ENCODE measurements at places on chromosomes 2 and 18. TPM values are rescaled to one million over a fixed set of nuclear protein-coding genes. Genes with fewer than 3 reads are reported as not detected.

- no peak for DNase-seq
Measured at GRCh38 chr2:154978244-154978643, 279.7 kb downstream of the KCNJ3 start.

NGEF gene
- not detected for total RNA-seq

DNA sequence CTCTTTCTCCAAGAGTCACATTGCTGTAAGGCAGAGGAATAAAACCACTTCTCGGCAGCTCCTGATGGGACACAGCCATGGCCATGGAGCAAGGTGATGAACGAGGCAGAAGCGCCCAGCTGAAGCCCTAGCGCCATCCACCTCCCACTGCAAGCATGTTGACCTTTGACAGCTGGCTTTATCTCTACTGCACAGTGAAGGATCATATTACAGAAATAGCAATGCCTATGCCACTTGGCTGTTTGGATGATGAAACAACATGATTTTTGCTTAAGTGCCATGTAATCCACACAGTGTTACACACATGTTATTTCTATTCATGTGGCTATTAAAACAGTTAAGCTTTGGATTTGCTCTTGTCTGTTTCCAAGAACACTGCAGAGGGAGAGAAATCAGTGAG lies 167.7 kb downstream of the VAPA start:
- DNase-seq: no peak

- DNase-seq: no peak
Measured at GRCh38 chr18:14104906-14105748, 27.1 kb downstream of the ZNF519 start.

DNA sequence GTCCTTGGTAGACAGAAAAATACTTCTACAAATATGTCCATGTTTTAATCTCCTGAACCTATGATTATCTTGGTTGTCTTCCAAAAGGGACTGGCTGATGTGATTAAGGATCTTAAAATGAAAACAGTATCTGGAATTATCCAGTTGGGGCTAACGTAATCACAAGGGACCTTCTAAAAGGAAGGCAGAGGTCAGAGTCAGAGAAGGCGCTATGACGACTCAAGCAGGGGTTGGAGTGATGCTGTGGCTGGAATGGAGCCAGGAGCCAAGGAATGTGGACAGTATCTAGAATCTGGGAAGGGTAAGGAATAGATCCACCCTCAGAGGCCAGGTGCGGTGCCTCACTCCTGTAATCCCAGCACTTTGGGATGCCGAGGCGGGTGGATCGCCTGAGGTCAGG lies 4.2 kb upstream of the USP14 start:
- no peak for DNase-seq

GRCh38 chr2:105961599-105962146 lies 217.0 kb downstream of the NCK2 start:
- DNase-seq: no peak

DNA sequence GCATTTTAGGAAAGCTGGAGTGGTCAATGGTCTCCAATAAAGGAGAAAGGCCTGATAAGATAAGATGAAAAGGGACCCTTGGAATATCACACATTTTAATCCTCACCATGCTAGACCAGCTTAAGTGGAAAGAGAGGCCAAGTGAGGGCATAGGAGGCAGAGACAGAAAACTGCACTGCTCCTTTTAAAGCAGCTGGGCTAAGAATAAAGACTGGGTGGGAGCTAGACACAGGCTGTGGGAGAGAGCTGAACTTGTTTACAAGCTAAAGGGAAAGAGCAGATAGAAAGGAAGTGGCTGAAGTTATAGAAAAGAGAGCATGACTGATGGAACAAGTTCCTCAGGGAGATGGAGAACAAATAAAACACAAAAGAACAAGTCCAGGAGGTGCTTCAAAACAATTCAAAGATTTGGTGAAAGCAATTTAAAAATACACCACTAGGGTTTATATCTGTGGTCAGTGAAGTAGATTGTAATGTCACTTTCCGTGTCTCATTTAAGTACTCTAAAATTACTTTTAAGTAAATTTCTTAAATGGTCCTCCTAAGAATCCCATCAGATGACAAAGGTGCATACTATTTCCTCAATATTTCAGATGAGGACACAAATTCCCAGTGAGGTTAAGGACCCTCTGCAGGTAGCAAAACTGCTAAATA lies 7.5 kb downstream of the COL5A2 start:
- DNase-seq: no peak

DSG1 gene
- not detected for total RNA-seq

DNA sequence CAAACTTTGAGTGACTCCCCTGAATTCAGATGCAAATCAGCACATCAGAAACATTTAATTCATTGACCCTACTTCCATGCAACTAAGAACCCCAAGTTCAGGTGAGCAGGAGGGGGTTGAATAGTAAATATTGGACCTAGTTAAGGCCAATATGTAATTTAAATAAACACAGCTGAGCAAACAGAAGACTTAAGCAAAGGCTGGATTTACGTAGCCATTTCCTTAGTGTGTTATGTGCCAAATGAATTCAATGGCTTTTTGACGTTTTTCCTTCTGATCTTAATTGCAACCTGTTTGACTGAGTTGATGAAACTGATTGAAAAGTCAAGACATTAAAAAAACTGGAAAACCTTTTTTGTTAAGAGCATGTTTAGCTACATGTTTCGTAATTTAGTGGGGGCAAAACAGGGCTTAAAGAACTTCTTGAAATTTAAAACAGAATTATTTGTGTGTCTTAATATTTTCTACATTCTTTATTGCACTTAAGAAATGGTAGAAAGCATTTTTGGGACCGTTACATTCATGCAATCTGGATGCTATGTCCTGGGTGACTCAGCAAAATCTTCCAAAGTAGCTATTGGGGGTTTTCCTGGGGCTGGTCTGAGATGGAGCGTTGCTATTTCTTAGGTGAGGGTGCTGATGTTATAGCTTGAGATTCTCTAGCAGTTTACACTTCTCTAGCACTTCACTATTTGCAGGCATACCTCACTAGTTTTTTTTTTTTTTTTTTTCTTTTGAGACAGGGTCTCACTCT lies 25.5 kb upstream of the KCNE4 start:
- DNase-seq: no peak

GRCh38 chr18:44916429-44917207 lies 235.9 kb downstream of the SETBP1 start:
- no peak for DNase-seq

DNA sequence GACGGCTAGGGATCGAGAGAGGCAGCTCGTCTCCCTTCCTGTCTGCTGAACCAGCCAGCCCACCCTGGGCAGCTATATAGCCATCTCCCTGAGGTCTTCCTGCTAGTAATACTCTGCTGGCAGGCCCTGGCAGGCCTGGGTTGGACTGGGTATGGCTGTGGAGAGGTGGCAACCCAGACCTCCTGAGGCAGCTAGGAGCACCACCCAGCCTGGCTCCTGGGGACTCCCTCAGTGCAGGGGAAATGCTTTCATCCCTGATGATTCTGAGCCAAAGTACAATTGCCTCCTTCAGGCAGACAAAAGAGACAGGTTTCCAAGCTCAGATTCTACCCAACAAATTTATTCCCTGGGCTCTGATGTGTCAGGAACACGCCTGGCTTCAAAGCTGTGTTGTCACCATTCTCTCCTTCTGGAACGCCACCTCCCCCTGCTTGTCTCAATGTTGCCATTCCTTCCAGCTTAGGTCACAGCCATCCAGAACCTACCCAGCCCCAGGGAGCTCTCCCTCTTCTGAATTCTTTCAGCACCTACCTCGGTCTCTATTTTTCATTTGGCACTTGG lies 4.7 kb upstream of the DNAJB2 start:
- no peak for DNase-seq

DNA sequence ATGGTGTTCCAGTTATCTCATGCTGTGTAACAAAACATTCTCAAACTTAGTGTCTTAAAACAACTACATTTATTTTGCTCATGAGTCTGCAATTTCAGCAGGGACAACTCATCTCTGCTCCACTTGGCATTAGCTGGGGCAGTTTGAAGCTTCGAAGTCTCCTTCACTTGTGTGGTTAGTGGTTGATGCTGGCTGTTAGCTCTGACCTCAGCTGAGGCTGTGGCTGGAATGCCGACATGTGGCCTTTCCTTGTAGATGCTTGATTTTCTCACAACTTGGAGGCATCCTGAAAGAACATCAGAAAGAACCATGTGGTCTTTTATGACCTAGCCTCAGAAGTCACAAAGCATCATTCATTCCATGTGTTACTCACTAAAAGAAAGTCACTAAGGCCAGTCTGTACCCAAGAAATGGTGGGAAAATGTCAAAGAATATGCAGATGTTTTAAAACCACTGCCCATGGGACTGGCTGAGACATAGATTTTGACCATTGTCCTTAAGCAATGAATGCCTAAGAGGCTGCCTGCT lies 3.8 kb upstream of the TMSB10 start:
- DNase-seq: no peak

IL36A gene
- not detected for total RNA-seq

DNA sequence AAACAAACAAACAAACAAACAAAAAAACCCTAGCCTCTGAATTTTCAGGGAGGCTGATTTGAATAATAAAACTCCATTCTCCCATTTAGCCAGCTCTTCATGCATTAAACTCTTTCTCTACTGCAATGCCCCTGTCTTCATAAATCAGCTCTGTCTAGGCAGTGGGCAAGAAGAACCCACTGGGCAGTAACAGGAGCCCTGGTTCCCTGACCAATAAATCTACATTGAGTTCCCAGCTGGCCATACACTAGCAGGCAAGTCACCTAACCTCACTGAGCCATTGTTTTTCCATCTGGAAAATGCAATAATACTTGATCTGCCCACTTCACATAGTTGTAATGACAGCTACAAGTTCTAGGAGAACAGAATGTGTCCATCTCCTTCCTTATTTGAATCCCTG lies 57.6 kb upstream of the YPEL5 start:
- DNase-seq: no peak

DNA sequence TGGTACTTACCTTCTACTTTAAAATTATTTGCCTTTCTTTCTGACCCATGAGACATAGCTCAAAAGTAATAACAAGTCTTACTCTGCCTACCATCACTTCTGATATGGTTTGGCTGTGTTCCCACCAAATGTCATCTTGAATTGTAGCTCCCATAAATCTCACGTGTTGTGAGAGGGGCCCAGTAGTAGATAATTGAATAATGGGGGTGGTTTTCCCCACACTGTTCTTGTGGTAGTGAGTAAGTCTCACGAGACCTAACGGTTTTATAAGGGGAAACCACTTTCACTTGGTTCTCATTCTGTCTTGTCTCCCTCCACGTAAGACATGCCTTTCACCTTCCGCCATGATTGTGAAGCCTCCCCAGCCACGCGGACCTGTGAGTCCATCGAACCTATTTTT lies 47.5 kb downstream of the GALNT3 start:
- no peak for DNase-seq

- no peak for DNase-seq
Measured at GRCh38 chr2:191262436-191262835, 17.2 kb downstream of the MYO1B start.

DNA sequence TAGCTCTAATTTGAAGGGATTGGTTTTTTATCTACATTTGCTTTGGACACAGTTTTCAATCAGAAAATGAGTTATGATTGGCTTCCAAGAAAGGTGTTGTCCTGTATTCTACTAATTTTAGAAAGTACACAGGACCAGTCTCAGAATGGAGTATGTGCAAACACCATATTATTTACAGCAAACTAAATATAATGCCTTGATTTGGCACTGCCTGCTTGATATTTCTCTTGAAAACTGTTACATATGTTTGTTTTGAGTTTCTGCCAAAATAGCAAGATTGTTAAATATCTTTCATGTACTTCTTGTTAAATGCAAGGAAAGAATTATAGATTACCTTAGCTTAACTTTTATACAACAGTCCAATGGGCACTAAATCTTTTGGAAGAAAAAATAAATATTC lies 694.9 kb downstream of the KCNJ3 start:
- no peak for DNase-seq

GRCh38 chr2:191678437-191679100 lies 633 bp downstream of the NABP1 start:
- no peak for DNase-seq

STAMBP gene
- total RNA-seq: 37.3 TPM

DNA sequence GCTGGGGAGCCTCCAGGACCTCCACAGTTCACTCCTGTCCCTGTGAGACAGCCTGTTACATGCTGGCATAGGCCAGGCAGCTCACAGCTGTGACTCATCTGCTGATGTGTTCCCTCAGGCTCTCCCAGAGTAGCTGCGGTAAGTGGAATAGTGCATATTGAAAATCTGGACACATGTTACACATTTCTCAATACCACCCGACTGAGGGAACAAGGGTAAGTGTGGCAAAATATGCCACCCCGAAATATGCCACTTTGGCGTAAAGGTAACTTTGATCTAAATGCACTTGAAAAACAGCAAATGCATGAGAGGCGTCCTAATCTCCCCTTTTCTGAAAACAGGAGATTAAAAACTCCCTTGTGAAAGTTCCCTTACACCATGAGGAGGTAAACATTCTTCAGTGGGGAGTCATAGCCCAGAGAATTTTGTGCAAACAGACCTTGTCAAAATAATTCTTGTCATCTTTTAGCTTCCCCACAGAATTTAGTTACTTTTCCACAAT lies 557.9 kb downstream of the CCDC85A start:
- no peak for DNase-seq

DNA sequence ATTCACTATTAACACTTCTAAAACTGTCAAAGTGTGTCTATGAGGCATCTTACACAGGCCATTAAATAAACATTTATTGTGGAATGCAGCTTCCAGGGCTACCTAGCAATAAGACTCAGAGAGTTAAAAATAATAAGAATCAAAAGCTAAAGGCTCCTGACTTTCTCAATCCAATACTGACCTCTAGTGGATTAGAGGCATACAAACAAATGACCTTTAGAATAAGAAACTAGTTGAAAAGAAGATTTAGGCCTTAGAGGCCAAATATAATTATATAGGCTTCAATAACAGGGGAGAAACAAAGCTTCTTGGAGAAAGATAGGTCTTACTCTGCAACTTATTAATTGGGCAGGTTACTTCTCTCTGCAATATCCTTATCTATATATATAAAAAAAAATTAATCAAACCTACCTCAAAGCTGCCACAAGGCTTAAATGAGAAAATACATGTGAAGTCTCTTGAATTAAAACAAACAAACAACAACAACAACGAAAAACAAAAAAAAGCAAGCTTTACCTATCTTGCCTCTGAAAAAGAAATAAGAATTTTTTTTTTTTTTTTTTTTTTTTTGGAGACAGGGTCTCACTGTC lies 246.1 kb downstream of the EXOC6B start:
- DNase-seq: peak; percentile 30

CFC1 gene
- total RNA-seq: not detected

DNA sequence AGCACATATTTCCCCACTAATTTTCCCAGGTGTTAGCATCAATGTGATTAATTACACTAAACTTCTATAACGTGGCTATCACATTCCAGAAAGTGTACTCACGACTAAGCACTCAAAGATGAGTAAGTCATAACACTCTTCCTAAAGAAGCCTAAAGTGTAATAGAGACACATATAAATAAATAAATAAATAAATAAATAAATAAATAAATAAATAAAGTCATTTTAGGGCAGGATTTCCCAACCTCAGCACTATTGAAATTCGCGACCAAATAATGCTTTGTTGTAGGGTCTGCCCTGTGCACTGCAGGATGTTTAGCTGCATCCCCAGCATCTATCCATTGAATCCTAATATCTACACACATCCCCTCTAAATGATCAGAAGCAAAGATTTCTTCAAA lies 390.9 kb downstream of the CDH7 start:
- DNase-seq: no peak
